ENCODE measurements at places on chromosomes 3 and 15.

DNA sequence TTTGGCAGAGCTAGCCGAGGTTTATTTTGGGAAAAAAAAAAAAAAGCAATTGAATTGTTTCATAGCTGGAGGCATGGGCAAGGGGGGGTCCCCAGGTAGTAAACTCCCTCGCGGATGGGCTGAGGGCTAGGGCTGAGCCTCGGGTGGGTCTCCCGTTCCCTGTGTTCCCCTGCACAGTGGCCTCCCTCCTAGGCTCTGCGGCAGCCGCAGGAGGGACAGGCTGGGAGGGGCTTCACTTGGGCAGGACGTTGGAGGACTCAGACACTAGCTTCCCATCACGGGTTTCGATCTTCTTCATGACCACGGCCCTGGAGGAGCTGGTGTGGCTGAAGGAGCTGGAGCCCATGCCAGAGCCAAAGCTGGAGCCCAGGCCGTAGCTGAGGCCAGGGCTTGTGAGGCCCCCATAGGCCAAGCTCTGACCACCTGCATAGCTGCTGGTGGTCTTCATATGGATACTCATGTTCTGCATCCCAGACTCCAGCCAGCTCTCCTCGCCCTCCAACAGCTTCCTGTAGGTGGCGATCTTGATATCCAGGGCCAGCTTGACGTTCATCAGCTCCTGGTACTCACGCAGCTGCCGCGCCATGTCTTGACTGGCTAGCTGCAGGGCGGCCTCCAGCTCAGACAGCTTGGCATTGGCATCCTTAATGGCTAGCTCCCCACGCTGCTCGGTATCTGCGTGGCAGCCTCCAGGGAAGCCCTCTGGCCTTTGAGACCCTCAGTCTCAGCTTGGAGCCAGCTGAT is 64.0 kb upstream of the CDAN1 start:
- no peak for DNase-seq

DNA sequence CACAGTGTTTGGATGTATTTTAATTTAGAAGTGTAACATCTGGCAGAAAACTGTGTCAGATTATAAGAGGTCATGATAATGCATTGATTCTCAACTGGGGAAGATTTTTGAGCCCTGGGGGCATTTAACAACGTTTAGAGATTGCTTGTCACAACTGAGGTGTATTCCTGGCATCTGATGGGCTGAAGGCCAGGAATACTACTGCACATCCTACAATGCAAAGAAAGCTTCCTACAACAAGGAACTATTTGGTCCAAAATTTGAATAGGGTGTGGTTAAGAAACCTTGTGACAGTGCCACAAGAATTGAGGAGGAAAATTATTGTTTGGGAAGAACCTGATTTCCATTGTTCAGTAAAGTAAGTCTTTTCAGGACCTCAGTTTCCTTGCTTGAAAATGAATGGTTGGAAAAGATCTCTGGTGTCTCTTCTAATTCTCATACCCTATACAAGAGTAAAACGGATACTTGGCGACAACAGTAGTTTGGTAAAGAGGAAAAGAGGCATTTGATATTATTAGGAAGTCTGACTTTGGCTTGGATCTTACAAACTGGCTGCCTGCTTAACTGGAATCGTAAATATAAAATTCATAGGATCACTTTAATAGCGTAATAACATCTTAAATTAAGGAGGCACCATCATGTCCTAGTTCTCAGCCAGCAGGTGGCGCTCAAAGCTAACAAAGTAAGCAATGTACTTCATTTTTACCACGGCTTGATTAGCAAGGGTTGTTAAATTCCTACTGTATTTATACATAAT is 4.3 kb downstream of the DAZL start:
- DNase-seq: peak; percentile 45

GRCh38 chr15:58585693-58586443 is 154.1 kb downstream of the LIPC start:
- DNase-seq: no peak

GRCh38 chr15:40957581-40958051 is 4.3 kb downstream of the CHAC1 start:
- DNase-seq: no peak

DNA sequence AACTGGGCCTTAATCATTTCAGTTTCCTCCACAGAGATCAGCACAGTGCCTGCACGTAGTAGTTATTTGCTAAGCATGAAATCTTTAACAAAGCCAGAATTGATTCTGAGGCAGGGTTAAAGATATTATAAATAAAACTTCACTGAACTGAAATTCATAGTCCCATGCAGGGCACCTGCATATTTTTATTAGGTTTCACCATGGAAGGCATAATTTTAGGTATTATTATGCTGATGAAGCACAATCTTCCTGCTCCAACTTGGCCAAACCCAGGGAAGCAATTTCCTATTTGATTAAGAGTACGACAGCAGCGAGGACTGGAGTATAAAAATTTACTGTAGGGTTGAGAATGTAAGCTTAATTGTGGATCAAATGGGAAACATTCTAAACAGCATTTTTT is 1070.4 kb upstream of the CFAP20DC start:
- no peak for DNase-seq

DNA sequence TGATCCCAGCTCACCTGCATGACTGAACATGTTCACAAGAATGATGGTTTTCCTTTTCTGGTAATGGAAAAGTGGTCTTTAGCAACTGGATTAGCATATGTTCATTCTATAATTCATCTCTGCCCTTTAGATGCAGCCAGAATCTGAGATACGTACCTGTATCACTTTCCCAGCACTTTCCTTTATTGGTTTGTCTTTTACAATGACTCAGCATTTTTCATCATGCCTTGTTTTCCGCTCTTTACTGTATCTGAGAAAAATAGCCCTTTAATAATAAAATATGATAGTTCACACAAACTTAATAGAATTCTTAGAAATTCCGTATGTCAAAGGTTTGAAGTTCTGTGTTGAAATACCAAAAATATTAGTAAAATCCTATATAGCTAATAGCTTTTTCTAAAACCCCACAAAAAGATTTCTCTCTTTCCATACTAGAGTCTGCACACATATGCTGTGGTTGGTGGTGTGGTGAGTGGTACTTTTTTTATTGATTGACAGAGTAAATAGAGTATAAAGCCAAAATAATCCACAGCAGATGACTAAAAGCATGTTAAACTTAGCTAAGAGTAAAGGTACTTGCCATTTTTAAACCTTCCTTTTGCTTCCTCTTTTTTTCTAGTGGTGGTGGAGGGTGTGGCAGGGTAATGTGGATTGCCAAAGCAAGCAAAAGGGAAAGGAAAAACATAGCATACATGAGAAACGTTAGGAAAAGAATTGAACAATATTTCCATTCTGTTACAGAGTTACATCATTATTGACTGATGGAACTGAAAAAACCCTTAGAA is 328.9 kb upstream of the RBMS3 start:
- DNase-seq: no peak

- no peak for DNase-seq
These were observed 693.6 kb downstream of the CADM2 start for GRCh38 chr3:85652360-85652759.

All from Panc1 (cell line).